ENCODE measurements at places on chromosomes 7 and 10.

DNA sequence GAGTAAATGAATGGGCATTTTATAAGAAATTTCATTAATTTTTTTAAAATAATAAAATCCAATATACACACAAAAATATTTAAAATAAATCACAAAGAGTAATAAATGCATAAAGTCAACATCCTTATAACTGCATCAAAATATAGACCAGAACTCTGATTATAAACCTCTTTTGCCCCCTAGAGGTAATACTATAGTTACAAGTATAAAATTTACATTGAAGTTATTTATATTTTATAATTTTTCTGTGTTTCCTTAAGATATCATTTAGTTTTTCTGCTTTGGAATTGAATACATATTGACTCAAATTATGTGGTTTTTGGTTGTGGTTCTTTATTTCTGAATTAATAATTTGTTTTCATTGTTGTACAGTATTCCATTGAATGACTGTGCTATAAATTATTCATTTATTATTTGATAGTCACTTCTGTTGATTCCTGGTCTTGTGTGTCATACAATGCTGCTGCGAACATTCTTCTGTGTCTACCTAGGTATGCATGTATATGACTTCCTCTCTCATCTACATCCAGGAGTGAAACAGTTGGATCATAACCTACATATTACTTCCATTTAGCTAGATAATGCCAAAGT, 673.6 kb downstream of the IPMK start:
- no peak for DNase-seq

- DNase-seq: no peak
Measured at GRCh38 chr7:79282070-79282694, 171.3 kb downstream of the MAGI2 start.

GRCh38 chr7:539731-540411, 20.2 kb upstream of the PDGFA start:
- no peak for DNase-seq

DNA sequence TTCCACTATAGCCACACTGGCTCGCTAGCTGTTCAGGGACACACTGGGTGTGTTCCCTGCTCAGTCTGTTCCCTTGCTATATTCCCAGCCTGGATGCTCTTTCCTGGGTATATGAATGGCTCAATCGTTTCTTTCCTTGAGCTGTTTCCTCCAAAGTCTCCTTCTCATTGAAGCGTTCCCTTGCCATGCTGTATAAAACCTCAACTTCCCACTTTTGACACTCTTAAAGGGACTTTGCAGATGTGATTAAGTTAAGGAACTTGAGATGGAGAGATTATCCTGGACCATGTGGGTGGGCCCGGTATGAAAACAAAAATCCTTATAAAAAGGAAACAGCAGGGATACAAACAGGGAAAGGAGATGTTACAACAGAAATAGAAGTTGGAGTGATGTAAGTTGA, 973.1 kb downstream of the LRMDA start:
- no peak for DNase-seq

DNA sequence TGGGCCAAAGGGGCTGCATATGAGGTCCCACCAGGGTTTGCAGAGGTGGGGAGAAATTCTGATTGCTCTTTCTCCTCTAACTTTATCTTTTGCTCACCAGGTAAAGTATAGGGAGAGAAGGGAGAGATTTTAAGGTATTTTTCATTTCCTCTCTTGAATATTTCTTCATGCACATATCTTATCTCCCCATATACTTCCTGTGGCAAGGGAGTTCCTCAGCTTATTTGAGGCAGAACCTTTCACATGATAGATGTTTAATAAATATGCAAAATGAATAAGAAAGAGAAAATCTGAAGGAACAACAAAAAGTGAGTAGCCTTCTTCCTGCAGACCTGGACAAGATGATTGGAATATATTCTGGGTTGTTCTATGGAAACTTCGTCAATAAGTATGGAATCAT, 67.4 kb upstream of the PDCD4 start:
- no peak for DNase-seq

DNA sequence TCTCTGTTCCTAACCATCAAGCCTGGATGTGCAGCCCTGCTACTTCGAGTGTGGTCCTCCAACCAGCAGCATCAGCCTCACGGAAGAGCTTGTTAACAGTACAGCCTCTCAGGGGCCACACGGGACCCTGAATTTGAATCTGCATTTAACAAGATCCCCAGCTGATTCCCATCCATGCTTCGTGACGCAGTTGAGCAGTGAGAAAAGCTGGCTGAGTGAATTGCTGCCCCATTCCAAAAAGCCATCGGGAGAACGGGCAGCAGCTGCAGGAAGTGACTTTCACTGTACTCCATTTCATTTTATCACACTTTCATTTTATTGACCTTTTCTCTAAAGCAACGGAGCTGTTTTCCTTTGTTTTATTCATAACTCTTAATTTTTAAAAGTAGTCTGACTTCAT, 22.5 kb downstream of the FAM171A1 start:
- DNase-seq: peak; percentile 22

- no peak for DNase-seq
Measured at GRCh38 chr7:67854221-67855178, 857.9 kb downstream of the TYW1 start.

- DNase-seq: no peak
Measured at GRCh38 chr7:2281541-2281940, 32.7 kb downstream of the SNX8 start.

- DNase-seq: no peak
Measured at GRCh38 chr10:8039321-8039881, 15.1 kb upstream of the GATA3 start.

- DNase-seq: no peak
Measured at GRCh38 chr10:113356794-113357680, 195.8 kb upstream of the HABP2 start.

DNA sequence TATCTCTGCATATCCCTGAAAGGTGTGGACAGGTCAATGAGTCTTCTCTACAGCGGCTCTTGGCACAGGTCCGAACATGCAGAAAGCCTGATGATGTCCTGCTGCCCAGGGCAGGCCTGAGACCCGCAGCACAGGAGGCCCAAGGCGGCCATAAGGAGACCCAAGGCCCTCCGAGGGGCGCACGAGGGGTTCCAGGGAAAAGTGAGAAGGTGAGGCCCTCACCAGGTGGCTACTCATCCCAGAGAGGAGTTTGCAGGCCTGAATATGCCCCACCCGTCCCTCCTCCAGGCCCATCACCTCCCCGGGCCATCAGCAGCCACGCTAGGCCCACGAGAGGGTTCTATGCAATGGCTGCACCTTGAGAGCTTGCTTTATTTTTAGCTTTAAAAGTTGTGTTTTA, 173.4 kb upstream of the RHEB start:
- DNase-seq: no peak

GRCh38 chr10:70967591-70968587, 79.5 kb upstream of the PCBD1 start:
- DNase-seq: no peak

DNA sequence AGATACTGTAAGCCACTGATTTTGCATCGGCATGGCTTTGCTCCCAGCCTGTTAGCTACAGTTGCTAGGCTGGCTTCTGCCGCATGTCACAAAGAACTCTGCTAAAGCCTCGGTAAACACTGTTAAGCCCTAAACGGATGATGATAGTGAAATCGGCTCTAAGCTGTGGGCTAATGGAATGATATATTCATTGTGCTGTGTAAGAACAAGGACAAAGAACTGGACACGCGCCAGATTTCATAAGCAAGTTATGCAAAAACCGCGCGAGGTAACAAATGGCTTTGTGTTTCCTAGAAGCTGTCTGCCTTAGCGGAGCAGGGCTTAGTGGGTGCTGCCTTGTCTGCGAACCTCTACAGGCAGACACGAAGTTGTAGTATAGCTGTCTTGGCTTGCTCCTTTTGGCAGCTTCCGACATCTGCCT, 331.3 kb upstream of the COBL start:
- DNase-seq: peak; percentile 21

DNA sequence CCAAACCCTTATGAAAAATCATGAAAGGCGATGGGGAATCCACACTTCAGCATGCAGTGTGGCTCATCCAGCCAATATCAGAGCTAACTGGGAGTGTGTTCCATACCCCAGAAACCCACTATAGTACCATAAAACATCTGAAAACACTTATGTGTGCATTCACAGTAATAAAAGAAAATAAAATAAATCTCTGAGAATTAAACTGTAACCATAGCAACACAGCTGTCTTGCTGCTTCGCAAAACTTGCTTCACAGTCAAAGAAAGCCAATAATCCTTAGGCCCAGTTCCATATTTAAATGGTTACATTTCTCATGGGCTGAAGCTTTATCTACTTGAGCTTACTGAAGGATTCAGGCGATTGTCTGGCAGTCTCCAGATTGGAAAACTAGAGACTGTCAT, 19.9 kb upstream of the POLR1F start:
- no peak for DNase-seq

DNA sequence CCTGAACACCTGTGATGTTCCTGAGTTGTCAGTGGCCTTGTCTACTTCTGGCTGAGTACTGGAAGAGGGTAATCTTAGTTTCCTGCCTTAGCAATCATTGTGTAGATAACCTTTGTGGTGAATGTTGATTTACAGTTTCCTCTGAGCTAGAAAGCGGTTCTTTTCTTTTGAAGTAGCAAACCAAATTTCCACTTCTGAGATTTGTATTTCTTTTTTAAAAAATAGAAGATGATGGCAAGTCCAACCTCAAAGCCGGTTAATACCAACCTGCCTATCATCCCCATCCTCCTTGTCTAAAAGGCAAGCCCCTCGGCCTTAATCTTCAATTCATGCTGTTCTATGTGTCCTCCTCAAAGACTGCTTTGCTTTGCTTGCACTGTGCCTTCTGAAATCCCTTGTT, 12.5 kb upstream of the PALS2 start:
- no peak for DNase-seq

DNA sequence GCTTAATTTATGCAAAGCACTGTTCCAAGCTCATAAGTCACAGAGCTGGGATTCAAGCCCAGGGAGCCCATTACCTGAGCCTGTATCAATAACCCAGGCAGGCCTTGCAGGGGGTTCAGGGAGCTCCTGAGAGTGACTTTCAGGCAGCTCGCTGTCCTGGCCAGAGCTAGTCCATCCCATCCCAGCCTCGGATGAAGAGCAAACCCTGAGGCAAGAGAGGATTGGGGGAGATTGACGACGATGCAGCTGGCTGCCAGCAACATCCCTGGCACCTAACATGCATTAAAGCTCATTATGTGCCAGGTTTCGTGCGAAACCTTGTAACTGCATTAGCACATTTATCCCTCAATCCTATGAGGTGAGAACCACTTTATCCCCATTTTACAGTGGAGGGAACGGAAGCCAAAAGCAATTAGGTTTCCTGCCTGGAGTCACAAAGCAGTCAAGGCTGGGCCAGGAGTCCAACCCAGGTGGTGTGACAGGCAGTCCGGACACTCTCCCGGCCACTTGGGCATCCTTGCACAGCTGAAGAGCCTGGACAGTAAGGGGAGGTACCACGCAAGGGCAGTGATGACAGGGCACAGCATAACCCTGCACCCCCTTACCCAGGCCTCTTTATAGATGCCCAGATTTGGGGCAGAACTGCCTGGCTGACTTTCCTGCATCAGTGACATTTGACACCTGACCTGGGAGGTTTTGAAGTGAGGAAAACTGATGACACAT, 129.8 kb upstream of the CHST15 start:
- DNase-seq: no peak

- DNase-seq: no peak
Measured at GRCh38 chr7:152086513-152086912, 61.0 kb downstream of the GALNT11 start.

DNA sequence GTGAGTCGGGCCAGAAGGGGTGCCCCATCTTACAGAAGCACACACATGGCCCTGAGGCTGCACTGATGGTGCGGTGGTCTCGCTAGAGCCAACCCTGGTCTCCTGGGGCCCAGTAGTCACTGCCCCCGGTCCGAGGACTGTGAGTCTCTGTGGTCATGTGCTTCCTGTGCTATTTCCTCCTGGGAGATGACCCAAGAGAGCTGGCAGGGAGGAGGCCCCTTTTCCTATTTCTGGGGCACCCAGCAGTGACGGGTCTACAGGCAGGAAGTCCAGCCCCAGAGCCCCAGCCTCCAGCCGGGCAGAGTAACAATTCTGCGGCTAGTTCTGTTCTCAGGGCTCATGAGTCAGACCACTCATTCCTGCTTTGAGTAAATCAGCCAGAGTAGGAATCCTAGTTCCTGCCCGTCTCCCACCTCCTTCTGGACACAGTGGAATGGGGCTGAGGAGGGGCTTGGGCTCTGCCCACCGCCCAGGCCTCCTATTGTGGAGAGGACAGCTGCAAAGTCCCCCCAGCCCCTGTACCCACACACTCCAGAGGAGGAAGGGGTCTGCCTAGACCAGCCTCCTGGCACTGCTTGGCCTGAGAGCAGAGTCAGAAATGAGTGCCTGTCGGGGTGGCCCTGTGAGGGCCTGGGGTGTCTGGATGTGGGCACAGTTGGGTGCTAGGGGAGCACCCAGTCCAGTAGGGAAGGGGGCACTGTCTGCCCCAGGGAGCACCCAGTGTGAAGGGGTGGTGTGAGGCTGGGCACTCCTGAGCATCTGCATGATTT, 80.5 kb upstream of the PPIF start:
- DNase-seq: no peak

GRCh38 chr10:24910574-24910973, 41.8 kb downstream of the PRTFDC1 start:
- DNase-seq: no peak

- DNase-seq: no peak
Measured at GRCh38 chr10:16360001-16360400, 76.8 kb upstream of the PTER start.

- DNase-seq: peak; percentile 22
Measured at GRCh38 chr7:83936056-83936708, 258.4 kb downstream of the SEMA3A start.

DNA sequence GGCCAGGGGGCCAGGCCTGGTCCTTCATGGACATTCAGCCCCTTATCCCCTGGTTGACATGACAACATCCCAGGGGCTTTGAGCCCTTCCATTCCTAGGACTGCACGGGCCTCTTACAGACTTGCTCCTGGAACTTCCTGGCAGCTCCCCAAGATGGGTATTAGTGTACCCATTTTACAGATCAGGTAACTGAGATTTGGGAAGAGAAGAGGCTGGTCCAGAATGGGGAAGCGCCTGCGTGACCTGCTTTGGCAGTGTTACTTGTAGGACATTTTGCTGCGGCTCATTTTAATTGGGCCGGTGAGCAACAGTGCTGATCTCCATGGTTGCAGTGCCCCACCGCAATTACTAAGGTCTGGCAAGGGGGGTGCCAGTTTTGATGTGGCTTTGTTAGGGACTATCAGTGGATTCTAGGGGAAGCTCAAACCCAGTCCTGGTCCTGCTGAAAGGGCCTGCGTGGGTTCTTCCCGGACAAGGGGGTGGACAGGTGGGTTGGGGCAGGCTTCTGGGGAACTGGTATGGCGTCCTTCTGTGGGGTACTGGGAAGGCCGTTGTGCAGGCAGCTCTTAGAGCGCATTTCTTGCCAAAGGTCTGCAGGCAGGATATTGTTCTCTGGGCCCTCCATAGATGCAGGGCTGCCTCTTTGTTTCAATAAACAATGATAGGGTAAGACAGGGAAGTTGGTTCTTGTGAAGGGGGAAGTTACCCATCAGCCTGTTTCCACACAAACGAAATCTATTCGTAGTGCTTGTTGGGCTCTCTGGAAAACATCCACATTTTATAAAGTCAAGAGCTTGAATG, 137.6 kb downstream of the RGS10 start:
- no peak for DNase-seq

DNA sequence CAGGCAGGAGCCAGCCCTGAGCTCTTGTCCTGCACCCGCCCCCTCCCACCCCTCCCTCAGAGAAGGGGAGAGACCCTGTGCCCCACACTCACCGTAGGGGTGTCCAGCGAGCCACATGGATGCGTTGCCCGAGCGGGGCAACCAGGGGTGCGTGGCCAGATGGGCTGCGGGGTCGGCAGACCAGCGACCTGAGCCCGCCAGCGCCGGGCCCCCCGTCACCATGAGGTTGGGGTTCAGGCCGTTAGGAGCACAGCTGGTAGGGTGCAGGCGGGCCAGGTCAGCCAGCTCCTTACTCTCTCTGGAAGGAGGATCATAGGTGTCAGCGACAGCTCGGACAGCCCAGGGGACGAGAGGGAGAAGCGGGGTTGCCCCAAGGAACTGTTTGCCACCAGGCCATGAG, 46.4 kb downstream of the TNRC18 start:
- DNase-seq: no peak
